ENCODE measurements at places on chromosomes 1 and 21.

GRCh38 chr1:180097326-180097605 is 57.4 kb upstream of the QSOX1 start:
- H3K27ac ChIP-seq: no peak overlapping the region
- H3K36me3 ChIP-seq: peaks cover 72% of the 10 kb centered on the region
- DNase-seq: no peak
- no peak overlapping the region for H3K4me3 ChIP-seq
- H3K27me3 ChIP-seq: no peaks in the 10 kb centered on the region

GRCh38 chr1:40245686-40246085 is 2.1 kb upstream of the TMCO2 start:
- H3K4me1 ChIP-seq: peaks cover 6% of the 10 kb centered on the region
- H3K27ac ChIP-seq: no peak overlapping the region
- no peak overlapping the region for H3K4me3 ChIP-seq
- no peaks in the 10 kb centered on the region for H3K27me3 ChIP-seq

- no peak overlapping the region for H3K4me3 ChIP-seq
- peaks cover 24% of the 10 kb centered on the region for H3K36me3 ChIP-seq
- H3K27me3 ChIP-seq: no peaks in the 10 kb centered on the region
- peaks cover 14% of the 10 kb centered on the region for H3K4me1 ChIP-seq
Measured at GRCh38 chr1:100950781-100951180, 54.9 kb downstream of the SLC30A7 start.

- H3K4me3 ChIP-seq: no peak overlapping the region
- no peaks in the 10 kb centered on the region for H3K4me1 ChIP-seq
- no peak overlapping the region for H3K27ac ChIP-seq
- no peaks in the 10 kb centered on the region for H3K36me3 ChIP-seq
Measured at GRCh38 chr1:84742653-84743052, 52.4 kb upstream of the SSX2IP start.

GRCh38 chr1:63316598-63316983 is 5.8 kb upstream of the FOXD3 start:
- no peak for DNase-seq
- no peak overlapping the region for H3K27ac ChIP-seq
- peaks cover 13% of the 10 kb centered on the region for H3K4me1 ChIP-seq
- H3K27me3 ChIP-seq: peaks cover 58% of the 10 kb centered on the region

DNA sequence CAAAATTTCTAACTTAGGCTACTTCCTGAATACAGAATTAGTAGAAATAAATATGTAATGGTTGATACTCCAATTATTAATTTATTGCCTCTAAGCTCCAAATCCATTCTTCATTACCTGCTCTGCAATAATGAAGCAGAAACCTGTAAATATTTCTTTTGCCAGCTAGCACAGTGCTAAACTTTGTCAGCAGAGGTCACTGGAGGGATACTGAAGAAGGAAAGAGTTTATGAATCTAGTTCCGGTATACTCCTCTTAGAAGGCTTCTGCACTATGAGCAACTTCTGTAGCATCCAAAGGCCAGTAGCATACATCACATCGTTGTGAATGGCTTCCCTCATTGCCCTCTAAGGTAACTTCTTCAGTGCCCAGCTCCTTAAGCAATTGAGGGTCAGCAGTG is 81.0 kb upstream of the LHX8 start:
- no peak overlapping the region for H3K27ac ChIP-seq
- no peak overlapping the region for H3K4me3 ChIP-seq
- no peaks in the 10 kb centered on the region for H3K36me3 ChIP-seq
- no peaks in the 10 kb centered on the region for H3K27me3 ChIP-seq

GRCh38 chr21:37061926-37062592 is 10.8 kb downstream of the PIGP start:
- no peaks in the 10 kb centered on the region for H3K36me3 ChIP-seq
- no peak overlapping the region for H3K27ac ChIP-seq
- no peaks in the 10 kb centered on the region for H3K27me3 ChIP-seq

- no peak for DNase-seq
Measured at GRCh38 chr1:208387908-208388811, 144.0 kb upstream of the PLXNA2 start.

DNA sequence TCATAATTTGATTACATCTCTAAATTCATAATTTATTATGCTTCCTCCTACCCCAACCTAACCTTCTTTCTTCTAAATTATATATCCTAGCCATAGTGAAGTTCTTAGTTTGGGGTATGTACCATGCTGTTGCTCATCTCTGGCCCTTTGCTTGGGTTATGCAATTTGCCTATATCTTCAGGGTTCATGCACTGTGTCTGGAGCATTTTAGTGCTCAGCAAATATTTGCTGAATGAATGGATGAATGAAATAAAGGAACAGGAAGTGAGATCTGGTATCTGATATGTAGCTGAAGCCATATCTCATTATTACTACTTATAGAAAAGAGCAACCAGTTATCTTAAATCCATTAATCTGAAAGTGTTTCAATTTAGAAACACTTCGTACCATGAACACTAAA is 137.6 kb downstream of the GPATCH2 start:
- peaks cover 7% of the 10 kb centered on the region for H3K36me3 ChIP-seq
- no peak overlapping the region for H3K4me3 ChIP-seq
- no peak for DNase-seq
- no peaks in the 10 kb centered on the region for H3K4me1 ChIP-seq
- no peak overlapping the region for H3K27ac ChIP-seq
- H3K27me3 ChIP-seq: no peaks in the 10 kb centered on the region

DNA sequence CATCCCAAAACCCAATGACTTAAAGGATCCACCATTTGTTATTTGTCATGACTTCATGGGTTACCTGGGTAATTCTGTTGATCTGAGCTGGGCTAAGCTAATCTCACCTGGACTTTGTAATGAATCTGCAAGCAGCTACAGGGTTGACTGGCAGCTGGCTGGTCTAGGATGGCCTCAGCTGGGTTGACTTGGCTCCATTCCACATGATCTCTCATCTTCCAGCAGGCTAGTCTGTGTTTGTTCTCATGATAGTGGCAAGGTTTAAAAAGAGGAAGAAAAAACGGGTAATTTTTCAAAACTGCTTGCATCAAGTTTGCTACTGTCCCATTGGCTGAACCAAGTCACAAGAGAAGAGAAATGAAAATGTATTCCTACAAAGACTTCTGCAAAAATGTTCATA is 24.8 kb upstream of the ZMYM4 start:
- no peaks in the 10 kb centered on the region for H3K36me3 ChIP-seq
- no peaks in the 10 kb centered on the region for H3K27me3 ChIP-seq
- no peak overlapping the region for H3K27ac ChIP-seq
- H3K4me1 ChIP-seq: no peaks in the 10 kb centered on the region
- no peak overlapping the region for H3K4me3 ChIP-seq
- DNase-seq: no peak

DNA sequence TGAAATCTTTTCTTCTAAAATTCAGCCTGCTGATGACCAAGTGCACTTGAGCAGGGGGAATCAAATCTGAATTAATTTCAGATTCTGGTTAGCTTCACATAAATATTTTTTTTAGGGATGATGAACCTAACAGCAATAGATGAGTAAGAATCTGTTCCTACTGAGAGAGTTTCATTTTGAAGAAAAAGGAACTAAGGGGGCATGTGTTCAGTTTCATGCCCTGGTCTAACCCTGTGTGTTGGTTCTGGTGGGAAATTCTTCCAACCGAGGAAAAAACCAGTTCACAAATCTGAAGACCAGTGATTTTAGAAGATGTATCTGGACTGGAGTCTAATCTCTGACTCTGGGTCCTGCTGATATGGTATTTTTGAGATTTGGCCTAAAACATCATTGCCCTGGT is 13.7 kb downstream of the SELL start:
- DNase-seq: no peak
- H3K27ac ChIP-seq: peak overlapping the region; percentile 24
- peaks cover 12% of the 10 kb centered on the region for H3K36me3 ChIP-seq
- peaks cover 75% of the 10 kb centered on the region for H3K4me1 ChIP-seq
- no peak overlapping the region for H3K4me3 ChIP-seq

DNA sequence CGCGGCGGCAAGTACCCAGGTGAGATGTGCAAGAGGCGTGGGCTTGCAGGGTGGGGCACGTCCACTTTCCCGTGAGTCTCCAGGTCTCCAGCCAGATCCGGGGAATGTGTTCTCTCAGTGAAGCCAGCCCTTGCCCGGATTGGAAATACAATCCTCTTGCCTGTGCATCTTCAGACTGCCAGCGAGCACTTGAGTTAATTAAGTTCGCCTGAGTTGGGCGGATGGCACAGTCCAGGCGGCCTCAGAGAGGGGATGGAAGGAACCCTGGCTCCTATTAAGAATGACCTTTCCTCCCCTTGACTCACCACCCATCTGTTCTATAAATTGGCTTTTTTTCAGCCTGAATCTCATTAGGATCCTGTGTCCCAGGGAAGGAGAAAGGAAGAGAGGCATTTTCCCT is 33.3 kb upstream of the CNTN2 start:
- no peak overlapping the region for H3K4me3 ChIP-seq
- no peaks in the 10 kb centered on the region for H3K36me3 ChIP-seq
- no peak overlapping the region for H3K27ac ChIP-seq
- DNase-seq: no peak
- no peaks in the 10 kb centered on the region for H3K27me3 ChIP-seq

GRCh38 chr21:41951876-41952567 is 1.8 kb downstream of the C2CD2 start:
- H3K36me3 ChIP-seq: no peaks in the 10 kb centered on the region
- no peak overlapping the region for H3K27ac ChIP-seq
- H3K27me3 ChIP-seq: peaks cover 4% of the 10 kb centered on the region
- peaks cover 4% of the 10 kb centered on the region for H3K4me1 ChIP-seq

GRCh38 chr1:101203820-101204540 is 32.8 kb upstream of the S1PR1 start:
- H3K4me3 ChIP-seq: no peak overlapping the region
- H3K36me3 ChIP-seq: no peaks in the 10 kb centered on the region
- no peak overlapping the region for H3K27ac ChIP-seq
- H3K27me3 ChIP-seq: no peaks in the 10 kb centered on the region

DNA sequence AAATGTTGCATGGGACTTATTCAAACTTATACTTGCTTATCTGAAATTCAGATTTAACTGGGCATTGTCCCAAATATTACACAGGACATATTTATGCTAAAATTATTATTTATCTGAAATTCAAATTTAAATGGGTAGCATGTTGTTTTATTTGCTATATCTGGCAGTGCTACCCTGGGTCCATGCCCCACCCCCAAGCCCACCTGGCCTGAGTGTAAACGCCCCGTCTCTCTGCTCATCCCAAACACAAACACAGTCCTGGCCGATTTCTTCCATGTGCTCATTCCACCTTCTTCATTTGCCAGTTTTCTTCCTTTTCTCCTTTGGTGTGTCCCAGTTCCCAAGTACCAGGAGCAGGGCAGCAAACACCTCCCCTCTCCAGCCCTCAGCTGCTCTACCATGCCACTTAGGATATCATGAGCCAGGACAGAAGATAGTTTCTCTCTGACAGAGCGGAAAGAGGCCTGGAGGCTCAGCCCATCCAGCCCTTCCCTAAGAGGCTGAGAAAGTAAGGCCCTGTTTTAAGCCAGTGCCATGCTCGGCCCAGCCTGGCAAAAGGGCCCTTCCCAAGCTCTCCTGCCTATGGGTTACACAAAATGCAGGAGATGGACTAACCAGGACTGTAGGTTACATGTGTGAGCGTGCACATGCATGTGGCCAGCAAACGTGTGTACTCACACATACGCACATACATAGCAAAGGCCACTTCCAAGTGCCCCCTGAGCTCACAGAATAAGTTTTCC is 69.5 kb downstream of the UBE2T start:
- H3K27ac ChIP-seq: no peak overlapping the region
- H3K4me1 ChIP-seq: no peaks in the 10 kb centered on the region
- no peak for DNase-seq
- no peak overlapping the region for H3K4me3 ChIP-seq
- H3K27me3 ChIP-seq: no peaks in the 10 kb centered on the region

- no peaks in the 10 kb centered on the region for H3K27me3 ChIP-seq
- H3K36me3 ChIP-seq: no peaks in the 10 kb centered on the region
- no peak overlapping the region for H3K4me3 ChIP-seq
- DNase-seq: no peak
- no peaks in the 10 kb centered on the region for H3K4me1 ChIP-seq
Measured at GRCh38 chr21:39094847-39095579, 88.2 kb downstream of the PSMG1 start.

DNA sequence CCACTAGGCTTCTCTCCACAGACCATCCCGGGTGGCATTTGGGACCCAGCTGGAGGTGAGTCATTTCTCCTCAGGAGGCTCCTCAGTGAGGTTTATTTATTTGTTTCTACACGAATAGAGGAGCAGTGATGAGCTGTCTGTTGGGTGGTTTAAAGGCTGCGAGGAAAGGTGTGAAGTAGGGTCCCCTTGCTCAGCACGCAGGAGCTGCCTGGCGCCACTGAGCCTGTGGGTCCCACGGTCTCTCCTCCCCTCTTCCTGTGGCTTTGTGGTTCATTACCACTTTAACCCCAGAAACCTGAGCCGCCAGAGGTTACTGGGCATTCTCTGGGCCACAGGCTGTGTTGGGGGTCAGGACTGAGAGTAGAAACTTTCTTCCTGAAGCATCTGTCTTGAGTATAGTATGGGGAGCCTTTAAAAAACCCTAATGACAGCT is 39.9 kb downstream of the IL6R start:
- no peak for DNase-seq
- H3K27ac ChIP-seq: peak overlapping the region; percentile 13
- no peak overlapping the region for H3K4me3 ChIP-seq
- peaks cover 45% of the 10 kb centered on the region for H3K36me3 ChIP-seq

DNA sequence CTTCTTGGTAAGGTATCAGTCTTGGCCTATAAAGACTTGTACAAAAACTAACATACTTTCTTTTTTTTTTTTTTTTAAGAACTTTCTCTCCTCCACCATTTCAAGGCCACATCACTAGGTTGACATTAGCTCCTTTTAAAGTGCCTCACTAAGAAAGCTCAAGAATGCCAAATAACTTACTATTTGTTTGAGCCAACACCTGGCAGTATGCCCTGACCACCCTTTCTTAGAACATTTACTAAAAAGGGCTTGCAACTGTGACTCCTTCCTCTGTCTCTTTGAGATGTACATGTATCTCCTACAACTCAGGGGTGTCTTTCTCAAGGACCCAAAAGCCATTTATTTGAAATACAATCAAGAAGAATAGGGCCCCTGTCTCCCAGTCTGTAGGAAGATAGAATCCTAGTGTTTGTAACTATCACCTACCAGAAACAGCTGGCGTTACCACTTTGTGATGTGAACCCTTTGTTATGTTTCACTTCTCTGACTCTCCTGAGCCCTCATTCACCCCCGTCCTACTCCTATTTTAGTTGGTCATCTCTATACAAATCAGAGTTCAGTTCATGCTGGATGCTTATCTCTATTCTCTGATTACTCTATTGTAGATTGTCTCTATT is 12.2 kb upstream of the SAMD13 start:
- H3K4me1 ChIP-seq: no peaks in the 10 kb centered on the region
- H3K36me3 ChIP-seq: no peaks in the 10 kb centered on the region
- no peak overlapping the region for H3K27ac ChIP-seq
- H3K4me3 ChIP-seq: no peak overlapping the region

- H3K27ac ChIP-seq: no peak overlapping the region
- H3K4me1 ChIP-seq: no peaks in the 10 kb centered on the region
- H3K36me3 ChIP-seq: peaks cover 69% of the 10 kb centered on the region
- no peak overlapping the region for H3K4me3 ChIP-seq
- H3K27me3 ChIP-seq: no peaks in the 10 kb centered on the region
Measured at GRCh38 chr1:230915078-230915477, 46.8 kb upstream of the C1orf198 start.

- no peak overlapping the region for H3K4me3 ChIP-seq
- H3K36me3 ChIP-seq: no peaks in the 10 kb centered on the region
- H3K4me1 ChIP-seq: no peaks in the 10 kb centered on the region
- peak; percentile 21 for DNase-seq
Measured at GRCh38 chr1:239951511-239952140, 140.1 kb upstream of the FMN2 start.

- no peak overlapping the region for H3K4me3 ChIP-seq
- H3K27me3 ChIP-seq: no peaks in the 10 kb centered on the region
- H3K4me1 ChIP-seq: no peaks in the 10 kb centered on the region
- peaks cover 12% of the 10 kb centered on the region for H3K36me3 ChIP-seq
Measured at GRCh38 chr1:1703796-1704195, 11.2 kb upstream of the SLC35E2B start.

- no peaks in the 10 kb centered on the region for H3K36me3 ChIP-seq
- no peak for DNase-seq
- H3K27me3 ChIP-seq: no peaks in the 10 kb centered on the region
- H3K4me3 ChIP-seq: no peak overlapping the region
Measured at GRCh38 chr1:22728751-22729399, 18.2 kb downstream of the EPHB2 start.

Measured in effector memory CD4-positive, alpha-beta T cell (primary cell).